ENCODE measurements at places on chromosomes 3 and 15.

- no peak for DNase-seq
Measured at GRCh38 chr3:124276133-124276532, 284.2 kb upstream of the ROPN1 start.

- DNase-seq, result no peak
Measured at GRCh38 chr15:94231723-94232468, 535 bp downstream of the MCTP2 start.

DNA sequence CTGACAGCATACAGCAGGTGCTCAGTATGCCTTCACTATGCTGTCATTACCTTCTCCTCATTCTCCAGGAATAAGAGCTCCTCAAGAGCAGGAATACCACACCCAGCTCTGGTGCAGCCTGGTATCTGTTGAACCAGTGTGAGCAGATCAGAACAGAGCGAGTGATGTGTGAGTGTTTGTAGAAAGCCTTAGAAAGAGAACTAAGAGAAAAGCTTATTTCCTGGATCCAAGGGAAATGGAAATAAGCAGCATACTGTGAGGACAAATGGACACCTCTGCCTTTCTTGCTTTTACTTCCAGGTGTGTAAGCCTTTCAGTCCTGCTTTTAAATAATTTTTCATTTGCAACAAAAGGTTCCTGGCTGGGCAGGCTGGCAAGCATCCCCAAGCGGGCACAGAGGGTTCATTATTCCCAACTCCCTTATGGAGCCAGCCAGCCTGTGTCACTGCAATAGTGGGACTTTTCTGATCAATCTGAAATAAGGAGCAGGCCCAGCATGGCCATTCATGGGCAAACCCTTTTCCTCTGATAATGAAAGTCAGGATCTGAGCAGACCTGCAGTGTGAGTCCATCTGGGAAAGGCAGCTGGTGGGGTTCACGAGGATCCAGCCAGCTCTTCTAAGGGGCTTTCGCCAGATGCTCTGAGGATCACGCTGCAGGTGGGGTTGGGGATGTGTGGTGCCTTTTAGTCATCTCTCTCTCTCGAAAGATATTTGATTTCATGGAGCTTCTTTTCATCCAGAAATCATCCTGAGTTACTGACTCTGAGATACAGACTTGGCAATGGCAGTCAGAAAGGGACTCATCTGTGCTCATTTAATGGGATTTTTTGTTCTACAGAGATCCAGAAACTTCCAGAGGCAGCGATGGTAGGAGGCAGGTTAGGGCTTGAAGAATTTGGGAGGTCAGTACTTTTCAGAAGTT lies 594.9 kb upstream of the CFAP20DC start:
- no peak for DNase-seq

DNA sequence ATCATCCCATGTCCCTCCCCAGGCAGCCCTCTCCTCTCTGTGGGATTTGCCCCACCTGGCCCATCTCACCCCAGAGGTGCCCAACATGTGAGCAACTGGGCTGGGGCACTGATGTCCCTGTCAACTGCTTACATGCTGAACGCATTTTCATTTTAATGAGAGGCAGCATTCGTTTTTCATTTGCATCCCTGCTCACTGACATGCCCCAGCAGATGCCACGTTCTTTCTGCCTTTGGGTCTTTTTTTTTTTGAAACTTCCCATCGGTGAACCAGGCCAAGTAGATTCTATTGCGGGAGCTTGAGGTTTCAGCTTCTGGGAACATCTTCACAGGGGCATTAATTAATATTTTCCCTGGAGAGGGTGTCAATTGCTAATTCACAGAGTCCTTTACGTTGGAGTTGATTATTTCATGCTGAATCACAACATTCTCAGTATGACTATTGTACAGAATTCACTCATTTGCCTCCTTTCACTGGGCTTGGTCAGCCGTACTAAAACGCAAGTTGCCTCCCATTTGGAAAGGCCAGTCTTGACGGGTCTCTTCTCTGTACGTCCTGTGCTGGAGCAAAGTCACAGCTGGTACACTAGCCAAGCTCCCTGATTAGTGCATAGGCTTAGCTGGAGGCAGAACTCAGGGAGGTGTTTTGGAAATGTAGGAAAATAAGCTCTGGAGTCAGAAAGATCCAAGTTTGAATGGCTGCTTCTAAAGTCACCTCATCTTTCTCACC lies 69.8 kb downstream of the CHRNA7 start:
- no peak for DNase-seq

DNA sequence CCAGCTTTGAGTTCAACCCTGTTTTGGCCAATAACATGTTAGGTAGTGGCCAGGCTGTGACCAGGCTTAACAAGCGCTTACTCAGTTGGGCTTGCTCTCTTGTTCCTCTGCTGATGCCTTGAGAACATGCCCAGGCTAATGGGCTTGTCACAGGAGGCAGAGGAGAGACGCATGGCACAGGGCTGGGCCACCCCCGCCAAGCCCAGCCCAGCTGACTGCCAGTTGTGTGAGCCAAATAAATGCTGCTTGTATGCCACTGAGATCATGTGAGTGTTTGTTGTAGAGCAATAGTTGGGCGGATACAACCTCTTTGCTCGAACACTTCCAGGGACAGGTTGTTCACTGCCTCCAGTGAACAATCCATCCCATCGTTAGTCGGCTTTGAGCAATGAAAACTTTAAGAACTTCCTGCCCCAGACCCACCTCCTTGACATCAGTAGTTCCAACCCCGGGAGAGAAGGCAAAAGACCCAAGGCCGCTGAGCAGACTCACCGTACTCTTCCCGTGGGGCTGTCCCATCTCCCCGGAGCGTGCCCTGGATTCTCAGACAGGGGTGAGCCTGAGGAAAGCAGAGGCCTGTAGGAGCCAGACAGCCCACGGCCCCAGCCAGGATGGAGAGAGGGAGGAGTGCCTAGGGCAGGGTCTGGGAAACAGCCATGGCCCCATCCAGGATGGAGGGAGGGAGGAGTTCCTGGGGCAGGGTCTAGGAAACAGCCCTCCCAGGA lies 4.1 kb downstream of the PLA2G4F start:
- no peak for DNase-seq

Measured in activated naive CD4-positive, alpha-beta T cell (primary cell).